ENCODE measurements at places on chromosomes 4 and X. TPM values are rescaled to one million over a fixed set of nuclear protein-coding genes. Genes with fewer than 3 reads are reported as not detected.

GRCh38 chrX:150236327-150236726, 126.8 kb upstream of the MAMLD1 start:
- DNase-seq = no peak

- DNase-seq = no peak
These were observed 7.0 kb downstream of the CYBB start for GRCh38 chrX:37786624-37787422.

DNA sequence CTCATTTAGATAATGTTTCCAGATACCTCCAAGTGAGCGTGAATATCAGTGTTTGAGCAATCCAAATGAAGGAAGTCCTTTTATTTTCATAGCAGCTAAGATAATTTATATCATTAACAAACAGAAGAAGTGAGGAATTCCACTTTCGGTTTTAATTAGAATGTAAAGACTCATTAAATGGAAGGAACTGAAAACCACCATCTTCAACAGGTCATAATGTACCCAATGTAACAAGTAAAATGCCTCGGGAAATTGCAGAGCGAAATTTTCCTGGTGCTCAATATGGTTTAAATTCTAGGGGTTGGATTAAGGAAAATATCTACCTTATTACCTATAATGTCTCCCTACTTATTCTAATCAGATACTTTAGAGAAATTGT, 33.9 kb upstream of the SLC9A7 start:
- no peak for DNase-seq

CACNA1F gene
- 4.1 TPM for total RNA-seq

GRCh38 chrX:153851981-153852380, 21.6 kb upstream of the PDZD4 start:
- no peak for DNase-seq

CSAG1 gene
- not detected for total RNA-seq
